T-helper 9 cell (primary cell): ENCODE measurements at places on chromosomes 5 and 9.
A peak's percentile ranks its signal among the peaks of the same experiment; 100 is the strongest.

- no peak for DNase-seq
Observed at GRCh38 chr9:133610845-133611244, 1.7 kb upstream of the FAM163B start.

- no peak for DNase-seq
Observed at GRCh38 chr5:79990205-79990597, 861 bp downstream of the MTX3 start.

DNA sequence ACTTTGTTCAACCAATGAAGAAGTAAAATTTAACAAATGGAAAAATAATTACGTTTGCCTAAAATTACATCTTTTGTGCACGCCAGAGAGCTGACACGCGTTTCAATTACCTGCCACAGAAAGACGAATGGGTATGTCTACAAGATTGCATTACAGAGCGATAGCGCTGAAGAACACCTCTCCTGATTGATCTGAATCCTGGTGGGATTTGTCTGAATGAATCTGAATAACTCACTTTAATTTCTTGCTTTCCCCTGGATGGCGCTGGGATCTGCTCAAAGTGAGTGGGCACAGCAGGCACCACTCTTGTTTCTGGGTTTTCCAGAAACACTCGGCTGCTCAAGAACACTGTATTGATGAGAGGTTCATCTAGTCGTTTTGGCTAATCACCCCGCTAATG lies 148.8 kb upstream of the TBC1D2 start:
- no peak for DNase-seq

DNA sequence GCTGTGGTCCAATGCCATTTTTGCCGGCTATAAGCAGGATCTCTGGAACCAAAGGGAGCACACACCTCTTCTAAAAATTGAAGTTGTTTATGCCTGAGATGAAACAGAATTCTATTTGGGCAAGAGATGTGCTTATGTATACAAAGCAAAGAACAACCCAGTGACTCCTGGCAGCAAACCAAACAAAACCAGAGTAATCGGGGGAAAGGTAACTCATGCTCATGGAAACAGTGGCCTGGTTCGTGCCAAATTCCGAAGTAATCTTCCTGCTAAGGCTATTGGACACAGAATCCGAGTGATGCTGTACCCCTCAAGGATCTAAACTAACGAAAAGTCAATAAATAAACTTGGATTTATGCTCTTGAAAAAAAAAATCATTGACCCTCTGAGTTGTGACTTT lies 178.7 kb downstream of the CEMIP2 start:
- DNase-seq: no peak

GRCh38 chr5:130546211-130546610 lies 618.8 kb downstream of the HINT1 start:
- DNase-seq: no peak

DNA sequence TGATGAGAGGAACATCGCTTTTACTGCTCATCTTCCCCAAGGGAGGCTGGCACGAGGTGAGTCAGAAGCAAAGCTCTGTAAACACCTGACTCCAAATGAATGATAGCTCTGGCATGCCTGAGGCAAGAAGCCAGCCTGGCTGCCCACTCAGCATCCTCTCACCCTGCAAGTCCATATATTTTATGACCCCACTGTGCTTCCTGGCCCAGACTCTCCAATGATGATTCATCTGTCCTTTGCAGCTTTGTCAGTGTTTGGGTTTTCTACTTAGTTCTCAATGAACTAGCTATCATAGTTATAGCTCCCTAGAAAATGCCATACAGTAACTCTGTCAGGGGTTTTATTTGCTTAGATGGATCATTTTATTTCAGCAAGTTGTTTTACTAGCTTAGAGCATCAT lies 52.1 kb upstream of the FSTL4 start:
- DNase-seq: no peak

DNA sequence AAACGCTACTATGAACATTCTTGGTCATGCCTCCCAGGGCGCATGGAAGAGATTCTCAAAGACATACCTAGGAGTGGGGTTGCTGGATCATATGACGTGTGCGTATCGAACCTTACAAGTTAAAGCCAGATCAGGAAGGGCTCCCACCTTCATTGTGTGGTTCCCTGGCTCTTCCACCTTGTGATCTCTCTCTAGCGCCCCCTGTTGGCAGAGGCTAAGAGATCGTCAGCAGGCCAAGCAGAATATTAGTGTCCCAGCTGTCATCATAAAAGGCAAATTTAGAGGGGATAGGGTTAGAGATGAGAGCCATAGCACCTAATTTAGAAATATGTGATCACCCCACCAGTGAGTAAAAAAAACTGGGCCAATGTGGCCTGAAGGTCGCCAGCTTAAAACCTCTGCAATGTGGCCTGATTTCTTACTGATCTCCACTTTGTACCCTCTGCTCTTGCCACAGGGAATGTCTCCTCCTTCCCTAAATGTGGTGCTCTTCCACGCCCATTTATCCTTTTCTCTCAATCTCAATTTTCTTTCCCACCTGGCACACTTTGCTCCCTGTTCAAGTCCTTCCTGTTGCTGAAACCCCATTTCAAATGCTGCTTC lies 91.7 kb upstream of the SHB start:
- peak; percentile 59 for DNase-seq

DNA sequence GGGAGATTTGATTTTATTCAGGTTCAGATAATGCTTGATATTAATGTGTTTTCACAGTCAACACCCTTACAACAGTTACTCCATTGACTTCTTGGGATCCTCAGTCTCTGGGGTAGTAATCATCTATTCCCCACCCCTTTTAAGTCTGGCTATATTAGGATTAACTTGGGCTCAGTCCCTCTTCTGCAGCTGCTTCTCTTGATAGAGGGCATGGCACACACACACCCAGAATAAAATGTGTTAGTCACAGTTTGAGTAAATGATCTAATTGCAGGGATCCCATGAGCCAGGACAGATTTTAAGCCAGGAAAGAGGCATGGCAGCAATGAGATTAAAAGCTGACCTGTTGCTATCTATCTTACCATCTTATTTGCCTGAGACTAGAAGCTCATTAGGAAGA lies 53.7 kb upstream of the VLDLR start:
- no peak for DNase-seq

- no peak for DNase-seq
Observed at GRCh38 chr5:43601454-43602260, 1.3 kb upstream of the NNT start.

- no peak for DNase-seq
Observed at GRCh38 chr9:121609822-121610637, 41.4 kb upstream of the DAB2IP start.

GRCh38 chr9:113837334-113837733 lies 38.8 kb upstream of the ZNF618 start:
- DNase-seq: no peak

DNA sequence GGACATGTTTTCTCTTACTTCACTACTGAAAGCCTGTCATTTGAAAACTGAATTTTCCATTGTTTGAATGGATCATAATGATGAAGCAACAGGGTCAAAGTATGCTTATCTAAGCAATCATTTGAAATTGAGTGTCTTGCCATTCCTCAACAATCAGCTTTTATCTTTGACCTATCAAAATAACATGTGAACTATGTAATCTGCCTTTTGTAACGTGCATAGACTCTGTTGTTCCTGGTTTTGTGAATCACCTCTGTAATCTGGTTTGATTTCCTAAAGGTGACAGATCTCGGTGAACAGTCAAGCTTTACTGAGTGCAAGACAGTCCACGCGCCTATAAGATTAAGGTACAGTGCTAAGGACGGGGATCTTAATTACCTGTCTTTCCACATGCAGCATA lies 3.3 kb downstream of the MEF2C start:
- no peak for DNase-seq

GRCh38 chr9:73541923-73542322 lies 390.3 kb downstream of the ANXA1 start:
- DNase-seq: no peak

GRCh38 chr5:136038635-136039034 lies 9.8 kb downstream of the TGFBI start:
- no peak for DNase-seq

GRCh38 chr9:113526231-113526746 lies 62.8 kb downstream of the RGS3 start:
- DNase-seq: no peak

- DNase-seq: no peak
Observed at GRCh38 chr9:130499804-130500263, 55.1 kb downstream of the ASS1 start.

DNA sequence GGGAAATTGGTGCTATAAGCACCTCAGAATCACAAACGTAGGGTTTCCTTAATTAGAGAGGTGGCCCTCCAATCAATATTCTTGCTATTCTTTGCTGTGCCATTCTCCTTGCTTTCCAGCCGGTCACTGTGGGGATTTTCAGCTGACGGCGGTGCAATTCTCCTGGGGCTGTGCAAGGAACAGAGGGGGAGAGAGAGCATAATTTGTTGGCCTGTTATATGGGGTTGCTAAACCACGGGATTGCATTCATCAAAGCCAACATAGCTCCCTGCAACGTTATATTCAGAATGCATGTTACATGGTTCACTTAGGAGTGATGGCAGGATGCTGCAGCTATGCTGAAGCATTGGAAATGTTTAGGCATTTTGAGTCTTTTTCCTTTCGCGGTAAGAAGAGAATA lies 441.3 kb upstream of the CLINT1 start:
- DNase-seq: no peak

DNA sequence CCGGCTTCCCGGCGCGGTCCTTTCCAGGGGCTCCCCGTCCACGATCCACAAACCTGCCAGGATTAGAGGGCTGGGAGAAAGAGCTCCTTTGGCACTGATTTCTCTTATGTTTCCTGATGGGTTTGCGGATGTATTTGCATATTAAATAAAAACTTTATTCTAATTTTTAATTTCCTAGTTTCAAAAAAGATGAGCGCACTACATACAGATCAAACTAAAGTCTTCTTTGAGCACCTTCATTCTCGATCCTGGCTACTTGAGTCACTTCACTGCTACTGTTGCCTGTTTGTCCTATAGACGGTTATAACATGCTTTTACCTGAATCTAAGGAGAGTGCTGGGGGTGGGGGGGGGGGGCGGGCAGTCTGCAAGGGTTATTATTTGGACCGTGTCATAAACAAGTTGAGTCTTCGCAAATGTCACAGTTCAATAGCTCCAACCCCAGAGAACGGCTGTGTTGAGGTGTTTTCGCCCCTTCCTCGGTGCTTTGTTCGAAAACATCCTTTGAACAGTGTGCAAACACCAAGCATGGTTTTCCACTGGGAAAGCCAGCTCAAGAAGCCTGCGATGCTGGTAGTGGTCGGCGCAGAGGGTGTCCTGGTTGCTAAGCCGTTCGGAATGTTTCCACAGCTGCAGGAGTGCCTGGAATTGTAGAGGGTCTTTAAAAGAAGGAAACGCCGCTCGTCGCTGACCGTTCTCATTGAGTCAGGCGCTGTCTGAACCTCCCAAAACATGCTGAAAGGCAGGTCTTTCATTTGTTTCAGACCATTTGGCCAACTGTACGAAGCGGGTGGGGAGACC lies 1.1 kb upstream of the STK10 start:
- DNase-seq: no peak

- no peak for DNase-seq
Observed at GRCh38 chr5:134749415-134749814, 9.2 kb upstream of the DDX46 start.

- no peak for DNase-seq
Observed at GRCh38 chr9:108109927-108110690, 620.5 kb upstream of the KLF4 start.
